NCI-H460 (cell line): ENCODE measurements at places on chromosomes 6 and 20. TPM values are rescaled to one million over a fixed set of nuclear protein-coding genes. Genes with fewer than 3 reads are reported as not detected.

DNA sequence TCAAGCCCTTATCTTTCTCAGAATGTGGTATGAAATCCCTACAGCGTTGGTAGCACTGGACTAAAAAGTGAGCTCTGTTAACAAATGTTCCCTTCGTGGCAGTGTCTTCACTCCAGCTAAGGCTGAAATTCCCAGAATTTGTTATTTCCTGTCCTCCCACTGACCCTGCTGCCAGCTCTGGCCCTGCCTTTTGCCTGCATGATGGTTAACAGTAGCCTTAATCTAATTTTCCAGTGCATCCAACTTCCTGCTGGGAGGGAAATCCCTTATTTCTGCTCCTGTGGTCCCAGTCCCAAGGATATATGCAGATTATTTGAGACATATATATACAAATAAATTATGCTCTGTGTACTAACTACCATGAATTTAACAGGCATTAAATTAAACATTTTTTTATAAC is 157.2 kb upstream of the CARMIL1 start:
- no peak for DNase-seq

- DNase-seq: no peak
Observed at GRCh38 chr6:118309337-118310093, 238.6 kb upstream of the PLN start.

Gene PROKR2
- not detected in 2 replicates for total RNA-seq

GRCh38 chr6:157268396-157268795 is 54.9 kb downstream of the TMEM242 start:
- no peak for DNase-seq

DNA sequence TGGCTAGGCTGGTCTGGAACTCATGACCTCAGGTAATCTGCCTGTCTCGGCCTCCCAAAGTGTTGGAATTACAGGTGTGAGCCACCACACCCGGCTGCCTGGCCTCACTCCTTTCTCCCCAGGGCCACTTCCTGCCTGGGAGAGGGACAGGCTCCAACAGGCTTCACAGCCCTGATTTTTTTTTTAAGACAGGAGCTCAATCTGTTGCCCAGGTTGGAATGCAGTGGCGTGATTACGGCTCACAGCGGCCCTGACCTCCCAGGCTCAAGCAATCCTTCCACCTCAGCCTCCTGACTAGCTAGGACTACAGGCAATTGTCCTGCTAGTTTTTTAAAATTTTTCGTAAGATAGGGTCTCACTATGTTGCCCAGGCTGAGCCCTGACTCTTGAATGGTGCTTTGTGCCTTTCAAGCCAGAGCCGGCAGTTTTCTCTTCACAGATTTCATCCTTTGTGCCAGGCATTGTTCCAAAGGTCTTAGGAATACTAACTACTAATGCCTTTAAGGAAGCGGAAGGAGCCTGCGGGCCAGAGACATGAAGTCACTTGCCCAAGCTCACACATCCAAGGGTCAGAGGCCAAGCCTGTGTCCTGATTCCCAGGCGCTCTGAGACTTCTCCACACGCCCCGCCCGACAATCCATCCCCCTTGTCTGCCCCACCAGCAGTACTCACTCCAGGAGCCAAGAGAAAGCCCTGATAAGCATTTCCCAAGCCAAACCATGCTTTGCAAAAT is 19.2 kb downstream of the CAPN11 start:
- no peak for DNase-seq

Gene ESR1
- 0.35 TPM in 2 replicates for total RNA-seq

Gene FAM184A
- 0.35 and 0.40 TPM in 2 replicates for total RNA-seq

GRCh38 chr6:129646642-129647041 is 63.3 kb downstream of the ARHGAP18 start:
- DNase-seq: no peak

- no peak for DNase-seq
Observed at GRCh38 chr20:40603057-40603651, 85.9 kb downstream of the MAFB start.

Gene OR12D3
- total RNA-seq: not detected in 2 replicates

DNA sequence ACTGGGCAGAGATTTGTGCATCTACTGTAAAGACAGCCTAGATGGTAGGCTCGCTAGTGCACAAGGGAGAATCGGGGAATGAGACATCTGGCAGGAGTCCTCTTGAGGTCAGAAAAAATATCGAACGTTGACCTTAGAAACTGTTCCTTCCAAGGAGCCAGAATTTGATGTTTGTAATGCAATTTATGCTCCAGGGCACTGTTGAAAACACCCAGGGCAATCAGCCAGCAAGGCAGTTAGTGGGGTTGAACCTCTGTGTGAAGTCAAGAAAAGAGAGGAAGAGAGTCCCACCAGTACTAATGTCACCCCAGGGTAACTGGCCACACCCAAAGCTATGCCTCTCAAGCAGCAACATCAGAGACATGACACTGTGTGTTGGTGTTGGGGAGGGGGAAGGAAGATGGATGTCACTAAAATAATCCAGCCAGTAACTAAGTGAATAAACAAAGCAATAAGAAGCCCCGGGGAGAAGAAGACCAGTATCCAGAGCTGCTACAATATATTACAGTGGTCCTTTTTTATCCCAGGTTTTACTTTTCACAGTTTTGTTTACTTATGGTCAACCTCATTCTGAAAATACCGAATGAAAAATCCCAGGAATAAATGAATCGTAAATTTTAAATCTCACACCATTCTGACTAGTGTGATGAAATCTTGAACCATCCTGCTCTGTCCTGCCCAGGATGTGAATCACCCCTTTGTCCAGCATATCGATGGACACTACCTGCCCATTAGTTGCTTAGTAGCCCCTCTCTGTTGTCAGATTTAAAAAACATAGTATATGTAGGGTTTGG is 32.9 kb upstream of the PDE10A start:
- DNase-seq: peak; percentile 17

Gene SRSF3
- total RNA-seq: 217 and 262 TPM in 2 replicates

DNA sequence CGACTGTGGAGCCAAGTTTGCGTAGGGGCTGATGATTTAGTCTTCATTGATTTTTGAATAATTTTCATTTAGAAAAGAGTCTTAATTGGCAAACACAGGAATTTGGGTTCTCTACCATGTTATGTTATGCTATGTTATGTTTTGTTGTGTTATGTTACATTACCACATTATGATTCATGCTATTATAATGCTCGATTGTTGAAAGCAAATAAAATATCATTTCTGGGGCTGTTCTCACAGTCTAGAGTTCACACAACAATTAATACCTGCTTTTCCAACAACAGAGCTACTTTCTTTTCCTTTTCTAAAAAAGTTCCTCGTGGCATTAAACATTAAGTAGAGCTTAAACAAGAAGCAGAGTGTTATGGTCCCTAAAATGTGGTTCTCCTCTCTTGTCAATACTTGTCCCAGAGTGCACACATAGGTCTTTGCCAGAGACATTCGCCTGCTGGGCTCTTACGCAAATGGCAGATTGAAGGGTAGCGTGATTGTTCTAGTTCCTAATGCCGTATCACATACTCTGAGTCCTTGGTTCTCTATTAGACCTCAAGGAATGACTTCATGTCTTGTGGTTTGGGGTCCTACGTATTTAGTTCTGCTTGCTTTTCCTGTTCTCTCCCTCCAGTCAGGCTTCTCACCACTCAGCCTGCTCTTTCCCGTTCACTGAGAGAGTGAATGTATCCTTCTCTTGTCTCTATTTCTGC is 370.3 kb downstream of the CD109 start:
- DNase-seq: no peak

Gene SUMO4
- total RNA-seq: 0.23 and 0.87 TPM in 2 replicates

GRCh38 chr6:166715065-166715464 is 88.0 kb upstream of the RPS6KA2 start:
- no peak for DNase-seq

DNA sequence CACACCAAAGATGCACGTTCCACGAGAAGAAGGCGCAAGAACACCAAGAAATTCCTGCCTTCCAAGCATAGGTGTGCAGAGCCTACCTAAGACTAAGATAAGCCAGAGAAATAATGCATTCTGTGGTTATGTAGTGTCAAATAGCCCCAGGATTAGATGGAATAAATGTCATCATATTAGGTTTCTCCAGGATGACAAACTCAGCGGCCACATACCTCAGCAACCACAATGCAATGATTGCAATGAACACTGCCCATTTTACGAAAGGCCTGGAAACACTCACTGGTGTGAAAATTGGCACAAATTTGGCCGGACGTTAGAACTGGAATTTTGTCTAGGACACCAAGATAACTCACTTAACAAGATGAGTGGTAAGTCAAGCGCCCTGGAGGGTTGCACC is 129.7 kb downstream of the SLC22A3 start:
- no peak for DNase-seq

- no peak for DNase-seq
Observed at GRCh38 chr6:157019733-157020132, 242.6 kb downstream of the ARID1B start.

GRCh38 chr6:144160431-144161005 is 10.2 kb downstream of the STX11 start:
- DNase-seq: no peak

Gene SIRPD
- total RNA-seq: not detected in 2 replicates

DNA sequence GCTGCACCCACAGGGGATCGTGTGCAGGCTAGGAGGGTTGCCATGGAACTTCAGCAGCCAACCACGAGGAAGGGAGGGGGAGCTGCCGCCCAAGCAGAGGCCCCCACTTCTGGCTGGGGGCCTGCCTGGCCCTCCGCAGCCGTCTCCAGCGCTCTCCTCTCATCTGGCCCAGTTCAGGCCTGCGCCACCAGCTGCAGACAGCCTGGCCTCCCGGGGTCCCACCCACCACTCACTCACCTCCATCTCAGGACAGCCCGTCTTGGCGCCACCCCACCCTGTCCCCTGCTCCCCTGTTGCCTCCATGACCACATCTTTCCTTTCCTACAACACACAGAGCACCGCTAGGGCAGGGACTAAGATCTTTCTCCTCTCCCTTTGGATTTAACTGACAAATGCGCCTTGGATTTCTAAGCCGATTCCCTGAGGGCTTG is 98.7 kb downstream of the ANKRD60 start:
- no peak for DNase-seq

DNA sequence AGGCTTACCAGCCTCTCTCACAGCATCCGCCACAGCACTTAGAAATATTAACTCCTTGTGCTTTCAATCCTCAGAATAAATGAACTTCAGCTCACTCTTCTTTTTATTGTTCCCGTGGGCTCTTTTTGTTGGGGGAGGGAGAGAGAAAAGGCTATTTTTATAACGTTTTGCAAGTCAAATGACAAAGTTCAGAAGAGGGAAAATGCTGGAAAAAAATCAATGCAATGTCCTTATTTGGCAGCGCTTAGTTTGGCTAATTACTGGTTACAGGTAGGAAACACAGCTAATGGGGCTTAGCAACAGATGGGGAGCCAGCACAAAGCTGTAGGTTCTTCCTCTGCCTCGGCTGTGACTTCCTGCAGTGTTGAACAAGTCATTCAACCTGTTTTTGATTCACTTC is 1067.0 kb upstream of the MAP3K7 start:
- DNase-seq: no peak

DNA sequence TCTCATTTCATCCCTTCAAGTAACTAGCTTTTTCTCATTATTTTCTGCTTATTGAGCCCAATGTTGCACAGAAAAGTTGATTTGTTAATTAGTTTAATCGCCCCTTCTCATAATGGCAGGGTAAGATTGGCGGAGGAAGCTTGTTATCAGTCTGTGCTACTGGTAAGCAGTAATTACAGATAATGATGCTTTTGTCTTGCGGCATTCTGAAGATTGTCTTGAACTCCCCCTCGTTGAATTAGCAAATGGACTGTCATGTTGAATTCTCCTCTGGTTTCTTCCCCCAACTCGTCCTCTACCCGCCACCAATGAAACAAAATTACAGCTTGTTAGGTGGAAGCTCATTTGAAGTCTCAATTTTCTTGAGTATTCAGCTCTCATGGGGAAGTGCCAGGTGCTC is 39.4 kb downstream of the PRDM13 start:
- no peak for DNase-seq

- no peak for DNase-seq
Observed at GRCh38 chr6:31065556-31065955, 46.8 kb downstream of the C6orf15 start.

DNA sequence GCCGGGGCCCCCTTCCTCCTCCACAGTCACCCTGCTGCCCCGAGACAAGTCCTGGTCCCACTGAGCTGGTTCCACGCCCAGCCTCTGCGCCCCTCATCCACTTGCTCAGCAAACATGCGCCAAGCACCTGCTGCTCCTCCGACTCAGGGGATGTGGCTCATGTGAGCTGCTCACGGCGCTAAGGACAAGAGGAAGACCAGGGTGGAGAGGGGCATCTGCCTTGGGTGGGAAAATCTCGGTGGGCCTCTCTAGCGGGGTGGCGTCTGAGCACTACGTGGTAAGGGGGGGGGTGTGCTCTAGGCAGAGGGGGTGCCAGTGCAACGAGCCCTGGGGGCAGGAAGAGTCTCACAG is 4.5 kb downstream of the LAMA5 start:
- DNase-seq: no peak

Gene SLC22A7
- total RNA-seq: not detected in 2 replicates

Gene COL19A1
- total RNA-seq: 0.12 TPM in 1 of 2 replicates, not detected in the other

Gene HLA-DRB5
- 0.20 TPM in 1 of 2 replicates, not detected in the other for total RNA-seq

GRCh38 chr6:10633216-10633615 is 61.2 kb downstream of the C6orf52 start:
- DNase-seq: no peak

- DNase-seq: peak; percentile 0
Observed at GRCh38 chr6:114304304-114304887, 38.4 kb downstream of the HS3ST5 start.

DNA sequence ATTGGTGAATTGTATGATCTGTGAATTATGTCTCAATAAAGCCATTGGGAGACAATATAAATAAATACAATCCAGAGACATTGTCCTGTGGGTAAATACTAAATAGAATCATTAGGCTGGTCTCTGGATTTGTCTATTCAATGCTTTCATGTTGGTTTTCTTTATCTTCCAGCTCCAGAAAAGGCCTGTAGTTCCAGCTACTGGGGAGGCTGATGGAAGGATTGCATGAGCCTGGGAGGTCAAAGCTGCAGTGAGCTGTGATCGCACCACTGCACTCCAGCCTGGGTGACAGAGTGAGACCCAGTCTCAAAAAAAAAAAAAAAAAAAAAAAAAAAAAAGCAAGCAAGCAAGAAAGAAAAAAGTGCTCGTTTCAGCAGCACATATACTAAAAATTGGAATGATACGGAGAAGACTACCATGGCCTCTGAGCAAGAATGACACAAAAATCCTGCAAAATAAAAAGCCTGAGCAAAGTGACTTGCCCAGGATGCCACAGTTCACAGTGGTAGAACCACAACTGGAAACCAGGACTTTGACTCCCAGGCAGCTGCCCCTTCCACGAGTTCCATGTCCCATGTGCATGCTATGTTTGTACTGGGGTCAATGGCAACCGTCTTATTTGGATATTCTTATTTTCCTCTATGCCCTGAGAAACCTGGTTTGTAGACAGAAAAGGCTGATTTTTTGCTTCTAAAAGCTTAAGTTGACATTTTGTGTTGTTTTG is 33.6 kb upstream of the GMPR start:
- DNase-seq: no peak
